ENCODE measurements at places on chromosomes 4 and X.

DNA sequence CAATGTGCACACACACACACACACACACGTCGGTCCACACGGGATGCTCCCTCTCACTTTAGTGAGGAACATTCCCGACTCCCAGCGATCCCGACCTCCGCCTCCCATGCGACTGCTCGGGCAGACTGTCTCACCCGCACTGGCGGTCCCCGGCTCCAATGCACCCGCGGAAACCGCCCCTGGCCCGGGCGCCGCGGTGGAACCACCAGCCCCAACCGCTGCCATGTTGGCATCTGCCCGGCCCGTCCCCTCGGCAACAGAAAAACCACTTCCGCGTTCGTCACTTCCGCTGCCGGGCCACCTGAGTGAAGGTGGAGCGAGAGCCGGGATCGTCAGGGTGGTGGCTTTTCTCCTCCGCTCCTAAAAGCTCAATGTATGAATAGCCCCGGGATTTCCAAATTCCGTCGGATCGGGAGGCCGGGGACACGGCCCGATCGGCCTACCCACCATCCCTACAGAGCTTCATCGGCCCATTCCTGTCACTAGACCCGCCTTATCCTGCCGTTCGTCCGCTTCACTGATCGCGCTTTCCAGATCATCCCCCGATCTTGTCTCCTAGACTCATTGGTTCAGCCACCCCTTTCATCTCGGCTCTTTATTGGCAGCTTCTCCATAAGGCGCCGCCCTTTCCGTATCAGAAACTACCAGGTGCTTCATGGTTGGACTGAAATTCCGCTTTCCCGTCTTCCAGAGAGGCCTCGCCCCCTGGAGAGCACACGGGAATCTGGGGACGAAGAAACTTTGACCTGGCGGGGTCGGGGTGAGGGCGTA lies at the start of gene SLC35A2:
Gene SLC35A2, minus strand, starts transcription at position 235 of the 771 bp plus-strand sequence. Its CDS starts 10 bp downstream, at position 225.
- peak; percentile 74 for DNase-seq

DNA sequence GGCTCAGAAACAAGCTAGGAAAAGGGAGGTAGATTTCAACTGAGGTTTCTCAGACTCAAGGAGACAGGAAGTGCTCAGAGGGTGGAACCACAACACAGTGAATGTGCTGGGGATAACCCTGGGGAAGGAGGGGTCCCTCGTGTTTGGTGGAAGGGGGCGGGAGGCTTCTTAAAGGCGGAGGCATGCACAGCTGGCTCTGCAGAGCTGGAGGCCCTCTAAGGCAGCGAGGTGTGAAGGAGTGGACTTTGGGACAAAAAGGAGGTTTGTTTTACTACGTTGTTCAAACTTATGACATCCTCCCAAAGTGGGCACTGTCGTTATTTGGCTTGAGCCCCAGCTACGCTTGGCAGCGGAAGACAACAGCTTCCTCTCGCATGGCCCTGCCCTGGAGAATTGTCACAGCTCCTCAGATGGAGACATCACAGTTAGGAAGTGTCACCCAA lies 21.7 kb upstream of the MTM1 start:
- no peak for DNase-seq

DNA sequence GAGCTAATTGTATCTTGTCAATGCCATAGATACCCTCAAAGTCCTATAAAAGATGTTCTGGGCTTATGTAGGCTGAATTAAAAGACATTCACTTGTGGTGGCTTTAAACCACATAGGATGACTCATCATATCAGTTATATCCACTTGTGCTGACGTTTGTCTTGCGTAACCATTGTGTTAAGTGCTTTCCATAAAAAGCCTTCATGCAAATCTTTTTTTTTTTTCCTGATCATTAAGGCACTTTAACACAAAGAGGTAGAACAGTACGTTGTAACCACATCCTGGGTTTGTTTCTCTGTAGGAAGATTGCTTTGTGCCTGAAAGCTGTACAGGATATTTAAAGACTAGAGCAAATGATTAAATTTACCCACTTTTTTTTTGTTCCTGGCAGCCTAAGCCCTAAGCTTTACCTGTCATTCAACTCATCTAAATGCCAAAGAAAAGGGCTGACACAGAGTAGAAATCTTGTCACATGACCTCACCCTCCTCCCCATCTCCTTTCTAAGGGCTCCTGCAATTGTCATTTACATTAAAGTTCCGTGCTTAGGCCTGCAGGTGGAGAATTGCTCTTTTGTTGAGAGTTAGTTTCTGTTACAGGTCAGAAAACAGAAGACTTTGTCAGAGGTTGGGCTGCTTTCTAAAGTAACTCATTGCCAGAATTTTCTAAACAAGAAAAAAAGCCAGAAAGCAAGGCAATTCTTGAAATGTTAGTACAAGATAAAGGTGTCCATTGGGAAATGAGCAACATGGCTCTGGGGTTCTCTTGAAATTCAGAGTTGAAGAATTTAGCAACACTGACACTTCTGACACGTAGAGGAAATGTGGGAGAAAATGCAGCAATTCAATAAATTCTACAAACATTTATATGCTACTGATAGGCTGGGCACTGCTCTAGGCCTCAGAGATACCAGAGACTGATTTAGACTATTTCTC lies 555.6 kb downstream of the PPARGC1A start:
- DNase-seq: no peak

GRCh38 chr4:8664031-8664805 lies 71.7 kb downstream of the CPZ start:
- DNase-seq: no peak

GRCh38 chrX:103513067-103513466 lies 6.2 kb downstream of the RAB40A start:
- no peak for DNase-seq

- DNase-seq: no peak
These were observed 113.9 kb downstream of the NYX start for GRCh38 chrX:41561045-41561444.

DNA sequence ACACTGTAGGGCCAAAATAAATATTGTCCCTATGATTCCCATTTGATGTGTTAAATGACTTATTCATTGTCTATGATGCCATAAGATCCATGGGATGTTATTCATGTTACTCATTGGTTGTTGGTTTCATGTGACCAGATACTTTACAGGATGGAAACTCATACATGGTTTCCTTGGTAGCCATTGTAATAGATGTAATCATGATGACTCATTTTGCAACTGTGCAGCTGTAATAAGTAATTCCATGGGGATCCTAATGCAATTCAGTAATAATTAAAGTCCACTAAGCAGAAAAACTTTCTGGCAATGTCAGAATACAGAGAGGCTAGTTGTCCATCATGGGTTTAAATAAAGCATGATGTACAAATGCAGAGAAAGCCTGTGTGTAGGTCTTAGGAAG lies 389.7 kb upstream of the NR3C2 start:
- no peak for DNase-seq

DNA sequence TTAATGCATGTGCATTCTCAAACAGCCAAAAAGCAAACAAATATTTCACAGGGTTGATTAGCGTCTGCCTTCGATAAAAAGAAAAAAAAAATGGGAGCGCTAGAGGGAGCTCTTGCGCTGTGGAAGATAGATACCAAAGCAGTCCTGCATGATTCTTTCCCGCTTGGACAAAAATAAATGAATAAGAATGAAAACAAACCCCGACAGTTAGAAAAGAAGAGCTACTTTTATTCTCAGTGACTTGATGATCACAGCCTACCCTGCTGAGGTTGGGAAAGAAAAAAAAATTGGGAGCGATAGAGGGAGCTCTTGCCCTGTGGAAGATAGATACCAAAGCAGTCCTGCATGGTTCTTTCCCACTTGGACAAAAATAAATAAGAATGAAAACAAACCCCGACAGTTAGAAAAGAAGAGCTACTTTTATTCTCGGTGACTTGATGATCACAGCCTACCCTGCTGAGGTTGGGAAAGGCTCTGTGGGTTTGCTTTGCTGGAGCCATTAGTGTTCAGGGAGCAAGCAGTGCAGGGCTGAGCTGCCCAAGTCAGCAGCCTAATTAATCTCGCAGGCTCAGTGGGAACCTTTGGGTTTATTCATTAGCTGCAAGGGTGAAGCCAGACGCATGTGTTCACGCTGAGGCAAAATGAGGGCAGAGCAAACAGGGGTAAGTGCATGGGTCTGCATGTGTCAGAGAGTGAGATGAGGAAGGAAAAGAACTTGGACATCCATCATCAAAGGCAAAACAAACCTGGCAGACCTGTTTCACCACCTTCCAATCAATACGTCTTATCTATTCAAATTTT lies 249.3 kb upstream of the PRKX start:
- no peak for DNase-seq

DNA sequence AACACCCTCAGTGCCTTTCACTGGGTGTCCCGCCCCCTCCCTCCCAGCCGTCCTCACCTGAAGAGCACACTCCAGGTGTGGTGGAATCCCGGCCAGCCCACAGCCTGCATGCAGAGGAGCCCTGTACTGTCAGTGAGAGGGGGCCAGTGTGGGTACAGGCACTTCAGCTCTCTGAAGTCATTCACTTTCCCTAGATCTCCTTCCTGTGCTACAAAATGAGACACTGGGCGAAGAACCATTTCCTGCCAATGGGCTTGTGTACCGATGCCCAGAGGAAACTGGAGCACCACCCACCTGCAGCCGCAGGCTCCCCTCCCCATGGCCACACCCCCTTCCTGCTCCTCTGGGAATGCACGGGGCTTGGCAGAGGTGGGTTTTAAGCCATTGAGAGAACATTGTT lies 73.9 kb upstream of the C4orf50 start:
- DNase-seq: no peak

- no peak for DNase-seq
These were observed 2.7 kb downstream of the EPHA5 start for GRCh38 chr4:65667506-65668041.

- no peak for DNase-seq
These were observed 170.6 kb upstream of the PACRGL start for GRCh38 chr4:20529691-20530090.

- no peak for DNase-seq
These were observed 21.6 kb downstream of the TSPAN6 start for GRCh38 chrX:100615005-100615404.

DNA sequence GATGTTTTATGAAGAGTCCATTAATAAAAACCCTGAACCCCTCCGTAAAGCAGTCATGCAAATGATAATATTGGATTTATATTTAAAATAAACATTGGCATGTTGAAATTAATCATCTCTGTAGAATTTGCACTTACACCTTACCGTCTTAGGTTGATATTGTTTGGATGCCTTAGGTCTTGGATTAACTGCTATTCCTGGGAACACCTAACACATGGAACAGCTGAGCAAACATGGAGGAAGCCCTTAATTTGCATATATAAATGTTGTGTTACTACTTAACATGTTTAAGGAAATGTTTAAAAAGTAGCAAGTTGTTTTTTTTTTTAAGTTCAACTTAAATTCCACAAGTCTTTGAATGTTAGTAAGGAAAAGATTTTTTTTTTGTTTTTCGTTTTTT lies 62.5 kb downstream of the NSD2 start:
- DNase-seq: no peak

DNA sequence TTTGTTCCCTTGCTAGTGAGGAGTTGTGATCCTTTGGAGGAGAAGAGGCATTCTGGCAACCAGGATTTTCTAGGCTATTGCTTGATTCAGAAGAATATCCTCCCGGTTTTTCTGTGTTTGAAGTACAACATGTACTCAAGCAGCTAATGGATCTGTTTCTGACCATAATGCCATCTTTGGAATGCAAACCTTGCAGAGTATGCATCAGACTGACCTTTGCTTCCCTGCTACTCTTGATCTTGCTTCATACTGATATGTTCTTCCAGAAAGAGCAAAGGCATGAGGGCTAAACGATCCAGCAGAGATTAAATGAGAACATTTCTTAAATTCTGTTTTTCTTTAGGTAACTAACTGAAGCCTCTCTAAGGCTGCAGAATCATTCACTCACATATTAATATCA lies 265.4 kb upstream of the SLC7A11 start:
- no peak for DNase-seq

DNA sequence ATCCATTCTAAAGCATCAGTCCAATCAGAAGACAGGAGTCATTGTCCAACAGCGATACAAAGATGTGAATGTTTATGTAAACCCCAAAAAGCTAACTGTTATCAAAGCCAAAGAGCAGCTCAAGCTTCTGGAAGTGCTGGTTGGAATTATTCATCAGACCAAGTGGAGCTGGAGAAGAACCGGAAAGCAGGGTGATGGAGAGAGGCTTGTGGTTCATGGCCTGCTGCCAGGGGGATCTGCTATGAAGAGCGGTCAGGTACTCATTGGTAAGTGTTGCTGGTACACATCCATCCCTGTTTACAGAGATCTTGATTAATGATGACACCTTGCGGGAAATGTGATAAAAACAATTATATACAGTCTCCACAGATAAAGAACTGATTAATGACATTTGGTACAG lies 11.0 kb downstream of the INTU start:
- DNase-seq: no peak

DNA sequence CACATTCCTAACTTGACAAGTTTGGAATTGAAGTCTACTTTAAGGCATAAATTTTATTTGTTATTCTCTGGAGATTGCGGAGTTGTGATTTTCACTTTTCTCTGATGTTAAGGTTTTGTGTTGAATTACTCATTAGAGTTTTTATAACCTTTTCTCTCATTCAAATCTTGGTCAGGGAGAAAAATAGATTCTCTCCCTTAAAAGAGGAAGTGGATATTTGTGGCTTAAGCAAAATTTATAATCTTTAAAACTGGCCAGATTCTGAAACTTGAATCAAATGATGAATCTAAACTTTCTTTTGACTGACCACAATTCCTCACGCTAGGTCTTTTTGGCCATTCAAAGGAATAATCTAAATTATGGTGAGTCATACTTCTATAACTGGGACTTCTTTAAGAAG lies 361.4 kb downstream of the TEX13C start:
- DNase-seq: no peak

DNA sequence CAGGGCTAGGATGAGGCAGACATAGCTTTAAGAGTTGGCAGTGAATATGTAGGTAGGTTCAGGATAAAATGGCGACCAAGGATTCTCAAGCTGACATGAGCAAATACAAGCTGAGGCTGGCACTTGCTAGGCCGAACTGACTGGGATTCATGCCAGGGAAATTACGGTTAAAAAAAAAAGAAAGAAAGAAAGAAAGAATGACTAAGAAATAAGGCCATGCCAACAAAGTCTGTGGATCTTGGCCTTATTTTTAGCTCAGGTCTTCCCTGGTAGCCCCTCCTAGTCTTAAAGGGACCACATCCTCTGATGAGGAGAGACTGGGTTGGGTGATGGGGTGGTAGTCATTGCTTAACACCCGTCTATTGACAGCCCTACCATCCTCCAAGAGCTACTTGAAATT lies 64.4 kb upstream of the KLHL13 start:
- no peak for DNase-seq

- DNase-seq: no peak
These were observed 134.1 kb downstream of the SLC4A4 start for GRCh38 chr4:71472946-71473345.

- DNase-seq: no peak
These were observed 326.3 kb upstream of the ZCCHC13 start for GRCh38 chrX:73977542-73978169.

DNA sequence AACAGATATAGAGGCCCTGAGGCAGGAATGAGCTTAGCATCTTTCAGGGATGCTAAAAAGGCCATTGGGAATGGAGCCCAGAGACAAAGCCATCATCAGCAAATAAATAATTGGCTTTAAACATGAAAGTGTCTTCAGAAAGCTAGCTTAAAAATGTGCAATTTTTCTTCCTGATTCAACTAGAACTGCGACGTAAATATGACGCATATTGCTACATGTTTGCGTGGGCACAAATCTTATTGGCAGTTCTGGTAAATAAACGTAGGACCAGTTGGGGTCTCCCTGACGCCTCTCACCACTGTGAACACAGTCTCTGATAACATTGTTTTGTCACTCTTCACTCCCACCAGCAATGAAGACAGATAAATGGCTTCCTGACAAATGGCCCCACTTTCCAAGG lies 97.3 kb upstream of the SRD5A3 start:
- DNase-seq: no peak

- peak; percentile 13 for DNase-seq
These were observed 126.6 kb downstream of the ASB9 start for GRCh38 chrX:15143050-15143824.

- DNase-seq: no peak
These were observed 332.4 kb downstream of the BCOR start for GRCh38 chrX:39765327-39765726.
